NCI-H2081 treated with DMSO at 0.1 percent for 48 hours (cell line): ENCODE measurements at places on chromosomes 5 and 9.

DNA sequence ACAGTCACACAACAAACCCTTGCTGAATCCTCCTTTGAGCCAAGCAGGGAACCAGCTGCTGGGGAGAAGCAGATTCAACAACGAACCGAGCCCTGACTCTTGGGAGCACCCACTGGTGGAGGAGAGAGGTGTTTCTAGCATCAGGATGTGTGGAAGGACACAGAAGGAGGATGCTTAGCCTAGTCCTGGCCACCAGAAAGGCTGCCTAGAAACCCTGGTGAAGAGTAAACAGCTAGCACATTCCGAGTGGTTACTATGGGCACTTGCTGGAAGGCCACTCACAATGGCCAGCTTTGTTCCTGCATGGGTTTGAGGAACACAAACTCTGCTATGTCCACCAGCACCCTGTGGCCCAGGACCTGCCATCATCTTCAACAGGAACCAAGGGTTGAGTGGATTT lies 1.8 kb downstream of the TIFAB start:
- no peak for DNase-seq

DNA sequence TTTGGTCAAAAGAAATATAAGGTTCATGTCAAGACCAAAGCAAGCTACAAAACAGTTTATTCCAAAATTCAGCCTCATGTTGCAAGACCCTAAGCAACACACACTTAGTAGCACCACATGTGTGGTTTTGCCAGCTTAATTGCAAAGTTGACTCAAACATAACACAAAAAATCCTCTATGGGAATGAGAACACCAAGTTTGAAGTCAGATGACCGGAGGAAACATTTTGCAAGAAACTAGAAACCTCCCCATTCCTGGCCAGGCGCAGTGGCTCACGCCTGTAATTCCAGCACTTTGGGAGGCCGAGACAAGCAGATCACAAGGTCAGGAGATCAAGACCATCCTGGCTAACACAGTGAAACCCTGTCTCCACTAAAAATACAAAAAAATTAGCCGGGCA lies 261.8 kb downstream of the EBF1 start:
- DNase-seq = no peak

- peak; percentile 7 for DNase-seq
Measured at GRCh38 chr9:16191691-16192402, 639.0 kb downstream of the CCDC171 start.

DNA sequence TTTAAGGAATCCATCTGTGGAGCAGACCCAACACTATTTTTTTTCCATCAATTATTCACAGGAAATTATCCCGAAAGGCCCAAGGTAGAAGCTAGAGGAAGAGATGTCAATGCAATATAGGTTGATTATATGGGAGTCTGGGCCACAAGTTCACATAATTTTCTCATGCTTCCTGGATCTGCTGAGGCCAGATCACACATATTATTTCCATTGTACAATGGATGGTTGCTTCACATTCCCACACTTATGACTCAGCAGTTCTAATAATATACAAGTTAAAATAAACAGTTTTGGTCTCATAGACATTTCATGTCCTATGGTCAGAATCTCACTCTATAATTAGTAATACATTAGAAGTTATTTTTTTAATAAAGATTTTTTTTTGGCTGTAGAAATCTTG lies 66.0 kb upstream of the PTPRD start:
- DNase-seq = no peak

- DNase-seq = no peak
Measured at GRCh38 chr5:147384346-147385193, 125.3 kb downstream of the DPYSL3 start.

DNA sequence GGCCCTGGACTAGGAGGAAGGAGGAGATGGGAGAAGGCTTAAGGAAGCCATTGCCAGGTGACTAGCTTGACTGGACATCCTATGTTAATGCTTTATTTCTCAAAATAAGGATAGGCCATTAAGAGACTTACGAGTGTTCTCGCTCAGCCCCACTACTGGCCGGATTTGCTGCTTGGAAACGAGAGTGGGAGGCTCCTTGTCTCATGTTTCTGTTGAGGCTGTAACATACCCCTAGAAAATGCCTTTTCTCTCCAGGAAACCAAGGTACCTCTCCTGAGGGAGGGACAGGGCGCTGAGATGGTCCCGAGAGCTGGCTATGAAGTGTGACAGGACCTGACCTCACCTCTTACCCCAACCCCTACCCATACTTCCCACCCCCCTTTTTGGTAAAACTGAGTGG lies 60.0 kb downstream of the RALGPS1 start:
- DNase-seq = no peak

- DNase-seq = no peak
Measured at GRCh38 chr5:72368271-72368670, 48.1 kb downstream of the PTCD2 start.

GRCh38 chr9:98506422-98507054 lies 202.2 kb downstream of the GABBR2 start:
- DNase-seq = no peak

- DNase-seq = no peak
Measured at GRCh38 chr5:173235499-173236394, 741 bp upstream of the NKX2-5 start.

DNA sequence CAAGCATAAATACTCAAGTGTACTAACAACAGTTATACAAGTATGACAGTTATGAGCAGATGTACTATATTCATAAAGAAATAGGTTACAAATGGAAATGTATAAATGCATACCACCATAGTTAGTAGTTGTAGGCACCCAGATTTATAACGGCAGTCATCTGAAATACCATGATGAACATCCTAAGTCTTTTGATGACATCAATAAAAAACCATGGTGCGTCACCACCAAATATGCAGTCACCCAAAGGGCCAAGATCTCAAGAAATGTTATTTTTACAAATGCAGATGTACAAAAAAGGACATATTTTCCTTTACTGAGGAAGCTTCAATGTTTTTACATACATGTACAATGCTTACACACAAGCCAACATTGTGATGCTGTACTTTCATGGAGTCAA lies 70.8 kb upstream of the XPA start:
- DNase-seq = no peak

DNA sequence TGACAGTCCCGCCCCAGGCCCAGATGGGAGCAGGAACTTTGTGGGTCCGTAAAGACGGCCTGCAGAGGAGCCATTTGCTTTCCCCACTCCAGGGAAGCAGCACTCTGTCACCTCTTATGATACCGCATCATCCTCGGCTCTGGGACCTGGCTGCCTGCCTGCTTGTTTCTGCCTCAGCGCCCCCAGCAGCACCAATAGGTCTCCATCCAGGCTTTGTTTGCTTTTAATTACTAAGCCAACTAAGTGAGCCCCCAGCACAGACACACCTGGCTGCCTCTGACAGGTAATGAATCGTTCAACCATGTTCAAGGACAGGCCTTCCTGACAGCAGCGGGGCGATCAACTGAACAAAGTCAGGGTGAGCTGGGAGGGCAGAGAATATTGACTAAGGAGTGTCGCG lies 141.4 kb downstream of the C5orf15 start:
- peak; percentile 45 for DNase-seq

DNA sequence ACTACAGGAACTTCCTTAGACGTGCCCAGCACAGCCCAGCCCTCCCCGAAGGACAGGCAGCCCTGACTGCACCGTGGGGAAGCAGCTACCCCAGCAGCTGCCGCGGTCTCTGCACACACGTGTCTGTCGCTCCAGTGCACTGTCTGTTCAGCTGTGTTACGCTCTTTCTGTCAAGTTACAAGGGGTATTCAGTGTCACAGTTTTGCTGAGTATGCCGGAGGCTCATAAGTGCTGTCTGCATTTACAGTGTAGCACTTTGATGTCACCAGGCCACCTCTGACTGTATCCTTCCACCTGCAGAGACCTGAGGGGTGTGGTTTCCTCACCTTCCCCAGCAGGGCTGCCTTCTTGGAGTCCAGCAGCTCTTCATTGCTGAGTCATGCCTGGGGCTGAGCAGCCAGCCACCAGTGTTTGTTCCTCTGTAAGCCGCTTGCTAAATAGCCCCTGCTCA lies 126.8 kb downstream of the EHMT1 start:
- peak; percentile 4 for DNase-seq
